ENCODE measurements at places on chromosomes 7 and 10.

DNA sequence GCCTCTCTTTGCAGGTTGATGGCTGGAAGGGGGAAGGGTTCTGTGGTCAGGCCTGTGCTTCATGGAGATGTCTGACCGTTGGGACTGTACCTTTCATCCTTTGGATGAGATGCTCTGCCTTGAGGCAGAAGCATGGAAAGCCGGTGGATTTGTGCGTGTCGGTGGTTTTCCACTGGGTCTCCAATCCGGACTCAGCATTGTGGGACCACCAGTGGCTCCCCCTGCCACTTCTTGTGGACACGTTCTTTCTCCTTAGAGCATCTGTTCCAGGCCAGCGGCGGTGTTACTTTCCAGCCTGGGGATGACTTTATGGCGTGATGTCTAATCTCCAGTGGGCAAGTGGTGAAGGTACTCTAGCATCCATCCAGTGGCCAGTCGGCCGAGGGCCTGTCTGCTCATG lies 178.4 kb downstream of the MGMT start:
- no peak for DNase-seq

DNA sequence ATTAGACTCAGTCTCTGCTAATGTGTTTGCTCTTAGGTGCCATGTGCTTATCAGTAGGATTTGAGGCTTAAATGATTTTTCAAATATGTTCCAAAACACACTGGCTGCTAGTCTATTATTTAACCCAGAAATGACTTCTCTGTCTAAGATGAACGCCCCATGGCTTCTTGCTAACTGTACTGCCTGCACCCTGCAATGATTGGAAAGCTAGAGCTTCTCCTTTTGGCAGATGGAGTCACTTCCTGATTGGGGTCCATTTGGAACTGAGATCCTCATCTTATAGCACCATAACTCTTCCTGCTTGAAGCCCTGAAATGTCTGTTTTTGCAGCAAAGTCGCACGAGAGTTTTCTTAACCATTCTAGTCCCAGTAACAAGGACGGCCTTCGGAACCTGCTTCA lies 186.5 kb upstream of the ADO start:
- no peak for DNase-seq

DNA sequence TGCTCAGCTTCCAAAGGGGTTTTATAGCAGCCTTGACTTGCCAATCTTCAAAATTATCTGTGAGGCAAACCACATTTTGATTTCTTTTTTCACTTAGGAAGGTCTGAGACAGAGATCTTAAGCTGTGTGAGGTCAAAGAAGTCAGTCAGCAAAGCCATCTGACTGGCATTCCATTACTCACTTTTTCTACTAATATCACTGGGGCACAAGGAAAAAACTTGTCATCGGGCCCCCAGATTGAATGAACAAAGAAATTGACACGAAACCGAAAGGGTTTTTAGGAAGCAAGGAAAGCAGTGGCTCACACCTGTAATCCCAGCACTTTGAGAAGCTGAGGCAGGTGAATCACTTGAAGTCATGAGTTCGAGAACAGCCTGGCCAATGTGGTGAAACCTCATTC lies 78.5 kb upstream of the FRMD4A start:
- DNase-seq = no peak

GRCh38 chr10:119409906-119410305 lies 132.6 kb downstream of the RGS10 start:
- no peak for DNase-seq

- DNase-seq = peak; percentile 65
Measured at GRCh38 chr10:102352066-102352715, 43.3 kb upstream of the NFKB2 start.

DNA sequence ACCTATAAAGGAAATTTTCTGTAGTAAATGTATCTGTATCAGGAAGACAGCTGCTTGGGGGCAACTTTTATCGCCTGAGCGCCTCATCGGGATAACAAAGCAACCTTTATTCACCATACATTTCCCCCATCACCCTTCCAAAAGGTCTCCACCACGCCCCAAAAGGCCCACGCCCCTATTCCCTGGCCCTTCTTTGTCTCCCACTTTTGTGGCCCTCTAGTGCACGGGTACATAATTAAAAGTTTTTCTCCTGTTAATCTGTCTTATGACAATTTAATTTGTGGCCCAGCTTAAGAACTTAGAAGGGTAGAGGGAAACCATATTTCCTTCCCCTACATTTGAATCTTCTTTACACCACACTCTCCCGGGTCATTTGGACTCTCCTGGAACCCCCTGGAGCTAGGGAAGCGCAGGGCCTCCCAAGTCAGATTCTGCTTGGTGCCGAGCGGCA lies 625 bp downstream of the RP9 start:
- DNase-seq = peak; percentile 29

GRCh38 chr10:75565286-75566251 lies 134.1 kb downstream of the LRMDA start:
- DNase-seq = no peak

GRCh38 chr7:87426160-87426559 lies 49.3 kb downstream of the ABCB4 start:
- no peak for DNase-seq

DNA sequence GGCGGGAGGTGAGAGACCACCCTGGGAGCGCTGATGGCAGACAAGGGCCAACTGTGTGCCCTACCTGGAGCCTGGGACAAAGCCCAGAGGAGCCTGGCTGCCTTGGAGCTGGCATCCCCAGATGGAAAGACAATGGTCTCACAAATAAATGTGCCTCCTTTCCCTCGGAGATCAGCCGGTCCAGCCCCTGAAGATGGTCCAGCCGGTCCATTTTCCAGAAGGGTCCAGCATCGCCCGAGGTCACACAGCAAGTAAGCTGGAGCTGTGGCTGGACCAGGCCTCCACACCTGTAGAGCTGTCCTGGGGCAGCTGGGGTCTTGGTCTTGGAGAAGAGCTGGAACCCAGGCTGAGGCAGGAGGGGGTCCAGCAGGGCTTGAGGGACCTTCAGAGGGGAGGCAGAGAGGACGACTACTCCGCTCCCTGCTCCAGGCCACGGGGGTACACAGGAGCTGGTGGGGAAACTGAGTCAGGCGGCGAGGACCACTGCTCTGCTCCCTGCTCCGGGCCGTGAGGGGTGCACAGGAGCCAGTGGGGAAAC lies 3.6 kb downstream of the ELFN1 start:
- no peak for DNase-seq

DNA sequence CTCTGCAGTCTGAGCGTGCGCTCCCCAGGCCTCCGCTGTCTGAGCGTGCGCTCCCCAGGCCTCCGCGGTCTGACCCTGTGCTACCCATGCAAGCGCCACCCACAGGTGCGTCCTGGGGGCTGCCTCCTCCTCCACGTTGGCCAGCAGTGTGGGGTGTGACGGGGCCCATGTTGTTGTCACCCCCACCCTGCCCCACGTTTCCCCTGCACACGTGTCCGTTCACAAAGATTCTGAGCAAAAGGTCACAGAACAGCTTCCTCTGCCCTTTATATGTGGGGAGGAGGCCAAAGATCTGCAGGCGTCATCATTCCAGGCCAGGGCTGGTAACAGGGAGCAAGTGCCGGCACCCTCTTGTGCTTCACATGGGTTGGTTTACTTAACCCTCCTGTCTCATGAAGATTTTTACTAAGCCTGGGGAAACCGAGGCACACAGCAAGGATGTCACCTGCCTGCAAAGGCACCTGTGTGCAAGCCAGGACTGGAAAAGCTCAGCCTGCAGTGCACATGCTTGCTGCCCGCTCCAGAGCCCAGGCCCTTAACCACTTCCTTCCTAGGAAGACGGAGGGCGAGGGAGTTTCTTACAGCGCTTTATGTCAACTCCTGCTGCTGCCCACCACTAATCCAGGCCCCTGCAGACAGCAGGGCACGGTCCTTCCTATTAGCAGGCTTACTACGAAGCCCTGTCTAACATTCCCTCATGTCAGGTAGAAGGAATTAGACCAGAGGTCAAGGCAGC lies 4.8 kb downstream of the GPR146 start:
- DNase-seq = no peak

DNA sequence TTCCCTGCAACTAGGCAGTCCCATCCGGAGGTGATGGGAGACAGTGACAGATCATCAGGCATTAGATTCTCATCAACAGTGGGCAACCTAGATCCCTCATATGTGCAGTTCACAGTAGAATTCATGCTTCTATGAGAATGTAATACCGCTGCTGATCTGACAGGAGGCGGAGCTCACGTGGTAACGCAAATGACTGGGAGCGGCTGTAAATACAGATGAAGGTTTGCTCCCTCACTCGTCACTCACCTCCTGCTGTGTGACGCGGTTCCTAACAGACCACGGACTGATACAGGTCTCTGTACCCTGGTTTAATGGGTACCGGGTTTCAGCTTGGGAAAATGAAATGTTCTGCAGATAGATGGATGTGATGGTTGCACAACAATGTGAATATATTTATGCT lies 47.8 kb upstream of the PIK3AP1 start:
- no peak for DNase-seq

DNA sequence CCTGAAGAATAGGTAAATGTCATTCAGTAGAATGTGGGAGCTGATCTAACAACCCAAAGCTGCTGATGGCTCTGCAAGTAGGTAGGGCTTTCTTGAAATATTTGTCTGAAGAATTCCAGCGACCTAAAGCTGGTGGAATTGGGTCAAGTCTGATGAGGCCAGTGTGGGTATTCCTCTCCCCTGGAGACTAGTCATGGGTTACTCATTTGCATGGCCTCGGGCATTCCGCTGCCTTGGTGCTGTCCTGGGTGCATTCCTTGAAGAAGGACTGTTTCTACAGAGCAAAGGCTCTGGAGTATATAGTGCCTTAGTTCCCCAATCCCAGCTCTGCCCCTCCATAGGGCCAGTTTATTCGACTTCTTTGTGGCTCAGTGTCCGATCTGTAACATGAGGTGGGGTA lies 19.2 kb downstream of the PDK4 start:
- DNase-seq = peak; percentile 59

DNA sequence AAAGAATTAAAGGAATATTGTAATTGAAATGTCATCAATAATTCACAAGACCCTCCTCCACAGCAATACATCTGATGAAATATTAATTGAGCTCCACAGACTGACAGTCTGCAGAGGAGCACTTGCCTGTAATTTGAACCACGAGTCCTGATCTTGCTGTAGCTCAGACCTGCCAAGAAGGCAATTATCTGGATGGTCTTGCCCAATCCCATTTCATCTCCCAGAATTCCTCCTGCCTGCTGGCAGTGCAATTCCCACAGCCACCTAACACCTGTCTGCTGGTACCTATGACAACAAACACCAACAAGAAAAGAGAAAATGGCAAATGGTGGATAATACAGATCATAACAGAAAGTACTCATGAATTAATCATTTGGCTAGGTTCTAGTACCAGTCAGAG lies 38.5 kb downstream of the ERCC6 start:
- no peak for DNase-seq

- no peak for DNase-seq
Measured at GRCh38 chr10:47050618-47051455, 139.6 kb downstream of the PTPN20 start.

DNA sequence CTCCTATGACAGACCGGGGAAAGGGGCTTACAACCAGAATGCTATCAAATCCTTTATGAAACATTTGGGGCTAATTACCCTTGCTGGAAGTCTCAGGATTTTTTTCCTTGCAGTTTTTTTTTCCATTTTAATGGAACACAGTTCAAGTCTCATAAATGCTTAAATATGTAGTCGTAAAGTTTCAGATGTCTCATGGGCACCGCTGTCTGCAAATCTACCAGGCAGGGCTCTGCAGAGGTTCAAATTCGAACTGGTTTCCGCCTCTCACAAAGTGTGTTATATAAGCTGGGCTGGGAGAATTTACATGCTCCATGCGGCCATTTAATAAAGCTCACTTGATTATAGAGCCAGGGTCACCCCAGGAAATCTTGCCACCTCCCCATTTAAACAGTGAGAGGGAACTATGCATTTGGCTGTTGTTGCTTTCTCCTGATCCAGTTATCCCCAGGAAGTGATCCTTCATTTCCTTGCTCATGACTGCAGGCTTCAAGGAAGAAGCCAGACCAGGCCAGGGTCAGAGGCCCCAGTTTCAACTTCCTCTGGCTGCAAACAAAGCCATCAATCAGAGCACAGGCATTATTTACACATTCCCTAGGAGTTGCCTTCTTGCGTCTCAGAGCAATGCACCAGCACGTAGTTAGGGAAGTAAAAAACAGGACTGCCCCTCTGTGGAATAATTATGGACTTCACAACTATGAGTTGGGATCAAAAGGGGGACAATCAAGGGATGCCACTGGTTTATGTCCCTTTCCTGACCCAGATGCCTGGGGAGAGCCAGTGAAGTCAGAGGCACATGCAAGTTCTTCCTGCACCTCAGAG lies 358.8 kb downstream of the PRPF18 start:
- DNase-seq = no peak

DNA sequence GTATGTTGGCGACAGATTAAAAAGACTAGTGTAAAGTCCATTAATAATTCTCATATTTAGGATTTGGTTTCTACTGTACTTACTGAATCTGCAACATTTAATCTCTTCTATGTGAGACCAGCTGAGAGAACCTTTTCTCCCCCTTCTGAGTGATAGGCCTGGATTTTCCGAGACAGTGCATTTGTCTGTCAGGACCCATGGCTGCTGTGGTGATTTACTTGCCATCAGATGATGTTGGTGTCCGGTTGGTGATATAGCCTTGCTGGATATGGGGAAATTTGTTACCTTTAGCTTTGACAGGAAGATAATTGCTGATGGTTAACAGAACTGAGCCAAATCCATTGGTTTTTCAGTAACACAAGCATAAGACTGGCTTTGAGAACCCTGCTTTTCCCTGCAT lies 517.2 kb downstream of the LRMDA start:
- no peak for DNase-seq

DNA sequence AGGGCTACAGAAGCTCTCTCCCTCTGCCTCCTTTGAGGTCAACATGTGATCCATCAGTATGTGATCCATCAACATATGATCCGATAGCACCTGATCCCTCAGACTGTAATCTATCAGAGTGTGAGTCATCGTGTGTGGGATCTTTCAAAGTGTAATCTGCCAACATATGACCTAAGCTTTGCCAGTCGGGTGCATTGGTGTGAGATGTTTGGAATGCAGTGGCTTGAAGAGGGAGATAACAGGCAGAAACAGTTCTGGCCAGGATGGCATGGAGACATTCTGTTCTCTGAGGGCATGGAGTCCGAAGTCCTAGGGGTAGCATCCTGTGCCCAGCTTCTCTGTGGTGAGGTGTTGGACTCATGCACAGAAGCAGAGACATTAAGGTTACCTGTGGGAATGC lies 217.7 kb upstream of the ETV1 start:
- no peak for DNase-seq

Measured in EL (cell line).